ENCODE measurements at places on chromosomes 6 and 20.

- no peak for DNase-seq
Observed at GRCh38 chr6:13263669-13264068, 64.7 kb downstream of the TBC1D7 start.

DNA sequence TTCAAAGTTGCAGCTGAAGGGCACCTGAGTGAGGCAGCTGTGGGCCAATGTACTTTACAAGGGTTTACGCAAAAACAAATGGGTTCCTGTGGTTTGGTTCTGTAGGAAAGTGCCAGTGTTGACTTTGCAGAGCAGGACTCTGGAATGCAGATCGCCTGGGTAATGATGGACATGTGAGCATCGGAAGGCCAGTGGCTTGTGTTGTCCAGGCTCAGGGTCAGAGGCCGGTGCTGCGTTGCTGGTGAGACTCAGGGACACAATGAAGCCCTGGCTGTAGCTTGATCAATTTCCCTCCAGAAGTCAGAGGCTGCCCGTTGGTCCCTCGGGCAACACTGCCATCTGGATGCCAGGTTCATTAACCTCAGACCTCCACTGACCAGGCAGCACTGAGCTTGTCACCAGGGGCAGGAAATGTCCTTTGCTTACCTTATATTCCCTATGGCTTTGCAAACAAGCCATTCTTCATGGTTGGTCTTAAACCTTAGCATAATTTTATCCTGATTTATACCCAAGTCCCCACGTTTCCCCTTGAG lies 753.4 kb downstream of the QKI start:
- no peak for DNase-seq

GRCh38 chr6:99334526-99335127 lies 14.8 kb downstream of the FAXC start:
- no peak for DNase-seq

DNA sequence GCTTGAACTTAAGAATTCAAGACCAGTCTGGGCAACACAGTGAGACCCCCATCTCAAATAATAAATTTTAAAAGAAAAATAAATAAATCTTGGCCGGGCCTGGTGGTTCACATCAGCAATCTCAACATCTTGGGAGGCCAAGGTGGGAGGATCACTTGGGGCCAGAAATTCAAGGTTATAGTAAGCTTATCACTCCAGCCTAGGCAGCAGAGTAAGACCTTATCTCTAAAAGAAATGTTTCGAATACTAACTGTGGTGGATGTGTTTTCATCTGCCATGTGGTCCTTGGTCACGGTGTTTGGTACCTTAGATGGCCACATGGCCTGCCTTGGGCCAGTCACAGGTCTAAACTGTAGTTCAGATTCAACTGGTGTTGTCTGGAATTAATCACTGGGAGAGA lies 5.8 kb downstream of the UBE2C start:
- DNase-seq, result no peak

- DNase-seq, result no peak
Observed at GRCh38 chr6:116206231-116206903, 47.5 kb downstream of the TSPYL4 start.

DNA sequence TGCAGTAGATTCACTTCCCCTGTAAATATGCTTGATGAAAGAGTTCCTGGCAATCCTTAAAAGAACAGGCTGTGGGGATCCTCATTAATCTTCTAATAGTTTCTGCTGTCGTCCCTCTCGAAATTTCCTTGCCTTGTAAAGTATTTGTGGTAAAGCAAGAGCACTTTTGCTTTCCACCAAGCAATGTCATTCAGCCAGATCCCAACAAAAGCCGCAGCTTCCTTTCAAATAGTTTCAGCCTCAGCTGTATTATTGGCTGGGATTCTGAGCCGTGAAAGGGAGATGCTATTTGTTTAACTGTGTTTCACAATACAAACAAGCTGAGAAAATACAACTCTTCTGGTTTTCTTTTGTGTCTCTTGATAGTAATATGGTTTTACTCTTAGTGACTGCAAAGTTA lies 48.9 kb upstream of the EPHA7 start:
- DNase-seq, result no peak
